ENCODE measurements at places on chromosomes 1 and 21. TPM values are rescaled to one million over a fixed set of nuclear protein-coding genes. Genes with fewer than 3 reads are reported as not detected.
A peak's percentile ranks its signal among the peaks of the same experiment; 100 is the strongest.

Gene ZNF593
- total RNA-seq: 51.2 TPM

Gene ARTN
- 10.6 TPM for total RNA-seq

DNA sequence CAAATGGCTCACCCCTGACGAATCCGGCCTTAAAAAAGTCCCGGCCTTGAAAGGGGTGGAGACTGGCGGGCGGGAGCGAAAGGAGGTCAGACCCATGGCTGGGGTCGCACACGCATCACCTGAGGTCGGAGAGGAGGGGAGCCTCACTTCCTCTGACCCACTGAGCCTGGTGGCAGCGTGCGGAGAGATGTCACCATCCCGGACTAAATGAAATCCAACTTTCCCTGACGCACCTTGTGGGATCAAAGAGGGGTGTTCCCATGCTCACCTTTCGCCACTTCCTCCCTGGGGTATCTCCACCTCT lies 709 bp upstream of the SLC41A1 start:
- DNase-seq: peak; percentile 69

DNA sequence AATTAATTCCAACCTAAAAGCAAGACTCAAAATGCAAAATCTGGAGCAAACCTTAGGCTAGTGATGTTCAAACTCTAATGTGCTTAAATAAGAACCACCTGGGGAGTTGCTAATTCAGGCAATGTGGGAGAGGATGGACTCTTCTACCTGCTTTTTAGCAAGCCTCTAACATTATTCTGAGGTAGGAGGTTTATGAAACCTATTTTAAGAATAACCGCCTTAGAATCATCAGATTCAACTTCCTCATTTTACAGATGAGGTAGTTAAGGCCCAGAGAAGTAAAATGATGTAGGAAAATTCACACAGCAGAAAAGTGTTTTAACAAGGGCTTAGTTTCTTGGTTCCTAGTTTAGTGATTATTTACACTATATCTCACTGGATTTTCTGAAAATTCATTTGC lies 8.6 kb upstream of the NTNG1 start:
- DNase-seq: no peak

DNA sequence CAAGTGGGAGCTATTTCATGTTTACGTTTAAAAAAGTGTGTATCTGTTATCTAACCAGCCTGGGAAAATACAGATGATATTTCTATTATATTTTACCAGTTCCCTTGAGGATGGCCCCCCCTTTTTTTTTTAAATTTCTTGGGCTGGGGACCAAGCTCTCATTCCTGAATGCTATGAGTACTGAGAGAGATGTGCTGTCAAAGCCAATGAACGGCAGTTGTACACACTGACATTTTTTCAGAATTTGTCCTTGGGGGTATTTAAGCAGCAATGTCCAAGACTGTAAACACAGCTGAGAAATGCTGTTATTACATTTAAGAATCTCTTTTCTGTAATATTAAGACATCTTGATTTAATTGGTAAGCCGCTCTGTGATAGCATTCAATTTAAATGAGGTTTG lies 177.9 kb downstream of the ST6GALNAC3 start:
- DNase-seq: no peak

Gene GFI1
- 0.11 TPM for total RNA-seq

- no peak for DNase-seq
These were observed 137.4 kb upstream of the USP25 start for GRCh38 chr21:15592271-15592860.

Gene GSTM1
- 19.5 TPM for total RNA-seq

Gene GPR153
- 9.6 TPM for total RNA-seq

Measured in H9 (cell line).